ENCODE measurements at places on chromosomes 7 and 10.

DNA sequence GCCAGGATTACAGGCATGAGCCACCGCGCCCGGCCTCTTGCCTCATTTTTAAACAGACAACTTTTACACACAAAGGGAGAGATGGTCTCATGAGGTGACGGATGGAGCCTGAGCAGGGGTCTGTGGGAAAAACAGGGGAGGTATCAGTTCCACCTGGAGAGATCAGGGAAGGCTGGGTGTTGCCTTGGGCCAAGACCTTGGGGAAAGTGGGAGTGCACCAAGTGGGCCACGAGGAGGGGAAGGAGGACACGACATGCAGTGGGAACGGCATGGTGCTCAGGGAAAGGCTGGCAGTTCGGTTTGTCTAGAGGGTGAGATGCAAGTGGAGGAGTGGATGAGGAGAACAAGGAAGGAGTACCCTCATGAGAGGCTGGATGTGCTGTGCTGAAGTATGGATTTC is 8.9 kb upstream of the ZNF777 start:
- no peak for DNase-seq

DNA sequence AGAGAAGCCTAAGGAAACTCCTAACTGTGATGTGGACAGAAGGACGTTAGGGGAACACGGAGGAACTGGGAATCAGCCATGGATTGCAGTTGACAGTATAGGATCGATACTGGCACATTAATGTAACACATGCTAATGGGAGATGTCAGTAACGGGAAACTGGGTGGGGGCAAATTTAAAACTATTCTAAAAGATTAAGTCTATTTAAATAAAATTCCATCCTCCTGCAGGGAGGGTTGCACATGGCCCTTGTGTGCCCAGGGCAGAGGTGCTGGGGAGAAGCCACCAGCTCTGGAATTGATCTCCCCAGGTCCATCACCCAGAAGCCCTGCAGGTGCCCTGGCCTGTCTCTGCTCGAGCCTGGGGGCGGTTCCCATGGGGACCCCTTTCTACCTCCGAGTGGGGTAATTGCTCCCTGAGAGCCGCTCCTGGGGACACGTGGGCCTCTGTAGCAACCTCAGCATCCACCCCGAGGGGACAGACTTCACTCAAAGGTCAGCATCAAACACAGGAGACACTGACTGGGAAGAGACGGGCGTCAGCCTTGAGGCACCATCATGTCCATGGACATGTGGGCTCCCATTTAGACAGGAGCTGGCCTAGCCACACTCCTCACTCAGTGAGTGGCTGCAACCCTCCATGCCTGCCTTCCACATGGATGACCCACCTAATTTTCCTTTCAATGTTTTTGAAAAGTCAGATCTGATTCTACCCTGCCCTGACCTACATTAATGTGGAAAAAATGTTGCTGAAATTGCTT is 21.1 kb downstream of the SCART1 start:
- no peak for DNase-seq

DNA sequence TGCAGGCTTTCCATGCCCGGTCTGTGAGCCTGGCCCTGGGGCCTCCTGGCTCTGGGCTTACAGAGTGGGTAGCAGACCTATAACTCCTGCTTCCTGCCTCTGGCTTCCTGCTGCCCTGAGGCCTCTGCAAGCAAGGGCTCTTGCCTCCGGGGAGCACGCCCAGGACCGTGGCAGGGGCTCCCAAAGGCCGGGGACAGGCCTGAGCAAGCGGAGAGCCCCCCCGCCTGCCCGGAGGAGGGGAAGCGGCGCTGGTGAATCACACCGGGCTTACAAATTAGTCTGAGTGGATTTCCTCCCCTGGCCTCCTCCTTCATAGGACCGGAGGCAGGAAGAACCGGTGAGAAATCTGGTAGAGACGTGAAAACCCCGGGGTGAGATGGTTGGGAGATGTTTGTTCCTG is 1.5 kb upstream of the MYL10 start:
- no peak for DNase-seq

DNA sequence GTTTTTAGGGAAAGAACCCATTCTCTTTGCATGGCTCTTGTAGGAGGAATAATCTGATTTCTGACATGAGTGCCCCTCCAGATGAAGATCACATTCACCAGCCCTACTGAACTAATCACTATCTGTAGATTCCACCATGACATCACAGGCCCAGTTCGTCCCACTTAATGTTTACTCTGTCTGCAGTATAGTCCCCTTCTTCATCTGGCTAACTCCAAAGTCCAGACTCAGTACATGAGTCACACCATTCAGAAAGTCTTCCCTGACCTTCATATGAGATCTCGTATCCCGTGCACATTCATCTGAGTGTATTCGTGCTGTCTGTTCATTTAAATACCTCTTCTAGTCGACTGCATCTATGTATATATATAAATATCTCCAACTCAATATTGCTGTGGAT is 366.5 kb upstream of the AKR1E2 start:
- no peak for DNase-seq

DNA sequence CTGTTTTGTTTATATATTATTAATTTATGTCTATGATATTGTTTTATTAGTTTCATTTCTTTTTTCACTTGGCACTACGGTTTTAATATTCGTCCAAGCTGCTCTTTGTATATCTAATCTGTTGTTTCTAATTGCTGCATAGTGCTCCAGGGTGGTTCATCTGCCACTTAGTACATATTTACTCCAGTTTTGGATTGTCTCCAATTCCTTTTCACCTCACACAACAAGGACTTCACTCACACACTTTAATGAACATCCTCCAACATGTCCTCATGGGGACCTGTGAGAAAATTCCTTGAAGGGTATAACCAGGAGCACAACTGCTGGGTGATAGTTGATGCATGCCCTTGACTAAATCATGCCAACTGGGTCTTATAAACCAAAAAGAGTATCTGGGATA is 14.1 kb upstream of the NOC3L start:
- DNase-seq = no peak

GRCh38 chr10:12255048-12255447 is 59.1 kb downstream of the CDC123 start:
- DNase-seq = no peak

DNA sequence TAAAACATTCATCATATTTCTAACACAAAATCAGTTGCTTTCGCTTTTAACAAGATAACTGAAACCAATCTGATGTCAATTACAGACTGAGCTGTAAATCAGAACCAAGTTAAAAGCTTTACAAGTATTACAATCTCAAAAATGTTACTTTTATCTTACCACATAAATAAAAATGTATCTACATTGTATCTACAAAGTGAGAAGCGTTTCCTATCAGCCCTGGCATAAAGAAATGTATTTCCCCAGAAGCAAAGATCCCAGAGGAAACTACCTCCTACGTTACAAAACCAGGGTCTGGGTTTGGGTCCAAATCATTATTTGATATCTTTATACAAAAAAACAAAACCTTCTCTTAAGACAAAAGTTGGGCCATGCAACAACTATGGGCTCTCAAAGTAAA is 2.6 kb downstream of the SMURF1 start:
- no peak for DNase-seq

DNA sequence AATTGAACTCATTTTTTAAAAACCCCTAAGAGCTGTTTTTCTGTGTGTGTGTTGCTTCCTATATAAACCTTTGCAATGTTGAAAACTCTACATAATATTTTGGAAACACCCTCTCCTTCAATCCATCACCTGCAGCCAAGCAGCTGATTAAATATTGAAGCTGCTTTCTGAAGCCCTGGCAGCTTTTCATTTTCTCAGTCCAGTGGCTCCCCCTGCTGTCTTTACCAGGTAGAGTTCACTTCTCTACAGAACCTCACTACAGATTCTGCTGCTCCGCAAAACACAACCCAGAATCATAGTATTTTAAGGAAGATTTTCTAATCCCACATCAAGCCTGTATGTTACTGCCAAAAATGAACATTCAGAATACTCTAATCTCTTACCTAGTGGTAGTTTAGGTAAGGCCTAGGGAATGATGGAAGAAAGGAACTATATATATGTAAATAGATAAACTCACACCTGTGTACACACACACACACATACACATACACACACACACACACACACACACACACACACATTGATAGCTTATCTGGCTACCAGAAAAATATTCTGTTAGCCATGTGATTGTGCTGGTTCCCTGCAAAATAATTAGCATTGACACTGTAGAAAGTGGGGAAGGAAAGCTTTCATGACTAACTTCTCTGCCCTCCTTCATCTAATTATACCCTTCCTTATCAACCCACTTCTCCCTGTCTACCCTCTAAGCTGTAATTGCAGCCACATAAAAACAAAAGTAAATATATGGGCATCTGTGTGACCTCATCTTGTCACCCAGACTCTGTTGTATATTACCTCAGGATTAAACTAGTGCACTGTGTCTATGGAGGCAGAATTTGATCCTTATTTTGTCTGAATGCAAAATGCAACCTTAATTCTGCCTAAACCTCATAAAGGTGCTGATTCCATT is 229.5 kb upstream of the FZD1 start:
- DNase-seq = no peak

GRCh38 chr7:150580638-150581394 is 13.6 kb downstream of the GIMAP4 start:
- DNase-seq = no peak

- no peak for DNase-seq
Measured at GRCh38 chr10:129418496-129419225, 48.4 kb upstream of the MGMT start.

DNA sequence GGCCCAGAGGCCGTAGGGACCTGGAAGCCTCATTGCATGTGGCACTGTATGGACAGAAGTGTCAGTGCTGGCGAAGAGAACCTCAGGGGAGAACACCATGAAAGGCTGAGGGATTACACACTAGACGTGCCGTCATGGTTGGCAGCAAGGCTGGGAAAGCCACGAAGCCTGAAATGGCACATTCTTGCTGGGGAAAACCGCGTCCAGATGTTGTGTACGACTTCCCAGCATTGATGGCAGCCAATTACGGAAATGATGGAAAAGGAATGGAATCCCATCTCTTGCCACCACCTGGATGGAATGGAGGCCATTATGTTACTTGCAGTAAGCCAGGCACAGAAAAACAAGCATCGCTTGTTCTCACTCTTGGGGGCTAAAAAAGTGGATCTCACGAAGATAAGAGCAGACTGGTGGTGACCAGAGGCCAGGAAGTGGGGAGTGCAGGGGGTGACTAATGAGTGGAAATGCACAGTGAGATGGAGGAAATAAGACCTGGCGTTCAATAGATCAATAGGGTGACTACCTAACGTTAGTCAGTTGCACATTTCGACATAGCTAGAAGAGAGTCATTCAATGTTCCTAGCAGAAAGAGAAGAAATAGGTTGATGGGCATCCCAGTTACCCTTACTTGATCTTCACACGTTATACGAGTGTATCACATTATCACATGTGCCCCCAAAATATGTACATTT is 14.6 kb upstream of the PWWP2B start:
- DNase-seq = no peak

DNA sequence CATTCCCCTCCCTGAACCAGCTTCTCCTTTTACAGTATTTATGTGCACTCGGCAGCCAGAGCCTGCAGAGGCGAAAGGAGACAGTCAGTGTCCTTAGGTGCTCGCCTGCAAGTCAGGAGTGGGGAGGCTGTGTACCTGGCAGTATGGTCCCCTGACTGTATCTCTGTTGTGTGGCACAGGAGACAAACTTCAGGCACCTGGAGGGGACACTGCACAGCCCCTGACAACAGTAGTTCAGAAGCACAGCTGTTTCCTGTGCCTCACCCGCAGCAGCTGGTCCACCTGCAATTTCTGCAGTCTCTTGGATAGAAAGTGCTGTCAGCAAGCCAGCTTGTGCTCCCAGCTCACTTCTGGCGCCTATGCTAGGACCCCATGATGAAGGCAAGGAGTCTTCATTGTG is 73.4 kb upstream of the LAMB4 start:
- DNase-seq = no peak

GRCh38 chr10:6726924-6727323 is 146.8 kb upstream of the PRKCQ start:
- DNase-seq = no peak

DNA sequence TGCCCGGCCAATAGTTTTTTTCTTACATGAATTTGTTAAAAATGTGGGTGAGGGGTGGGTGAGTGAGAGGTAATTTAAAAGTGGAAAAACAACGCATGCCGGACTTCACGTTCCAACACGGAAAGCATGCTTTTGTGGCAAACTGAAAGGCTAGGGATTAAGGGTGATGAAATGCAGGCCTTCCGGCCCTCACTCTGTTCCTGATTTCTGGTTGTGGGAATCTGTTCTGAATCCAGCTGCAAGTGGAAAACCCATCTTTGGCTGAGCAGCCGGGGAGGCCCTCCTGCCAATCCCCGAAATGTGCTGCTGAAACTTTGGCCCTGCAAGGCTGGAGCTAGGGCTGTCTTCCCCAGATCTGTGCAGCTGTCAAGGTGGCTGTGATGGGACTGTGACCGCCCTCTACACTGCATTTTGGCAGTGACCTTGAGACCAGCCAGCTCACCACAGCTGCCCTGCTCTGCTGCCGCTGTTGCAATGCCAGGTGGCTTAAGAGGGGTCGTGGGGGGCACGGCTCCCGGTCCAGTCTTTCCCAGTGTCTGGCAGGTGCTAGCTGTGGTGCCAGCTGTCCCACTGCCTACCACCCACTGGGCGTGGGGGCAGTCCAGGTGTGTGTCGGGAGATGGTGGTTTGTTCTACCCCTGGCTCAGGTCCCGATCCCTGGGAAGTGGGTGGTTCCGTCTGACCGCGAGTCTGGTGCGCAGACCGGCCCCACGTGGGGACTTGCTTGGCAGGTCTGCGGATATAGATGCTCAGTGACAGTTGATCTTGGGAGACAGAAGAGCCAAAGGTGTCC is 39.0 kb downstream of the TET1 start:
- DNase-seq = no peak

DNA sequence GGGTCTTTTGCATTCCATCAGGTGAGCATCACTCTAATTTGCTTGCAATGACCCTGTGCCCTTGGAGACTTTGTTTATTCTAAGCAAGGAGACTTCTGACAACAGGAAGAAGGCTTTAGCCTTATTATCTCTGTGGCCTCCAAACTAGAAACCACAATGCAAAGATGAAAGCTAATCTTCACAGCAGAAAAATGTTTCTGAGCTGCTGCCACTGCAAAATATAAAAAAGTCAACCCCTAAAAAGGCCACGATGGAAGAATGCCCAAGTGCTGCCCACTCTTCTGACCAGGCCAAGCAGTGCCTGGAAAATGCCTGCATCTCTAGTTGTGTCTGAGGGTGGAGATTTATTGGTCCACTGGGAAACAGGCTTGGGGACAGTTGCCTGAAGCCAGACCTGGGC is 299.9 kb downstream of the C7orf25 start:
- DNase-seq = no peak

DNA sequence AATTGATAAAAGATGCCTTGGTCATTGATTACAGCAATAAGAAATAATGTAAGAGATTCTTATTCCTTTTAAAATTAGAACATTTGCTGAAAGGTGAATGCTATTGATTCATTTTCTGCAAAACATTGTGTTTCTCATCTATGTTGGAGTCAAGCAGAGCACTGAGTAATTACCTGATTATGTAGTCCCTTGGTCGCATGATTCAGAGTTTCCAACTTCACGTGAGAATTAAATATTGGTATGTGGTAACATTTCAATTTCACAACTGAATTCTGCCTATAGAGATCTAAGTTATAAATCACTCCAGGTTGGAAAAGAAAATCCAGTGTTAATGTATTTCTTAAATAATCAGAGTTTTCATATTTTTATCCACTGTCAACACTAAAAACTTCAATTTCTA is 701.4 kb downstream of the PHTF2 start:
- DNase-seq = no peak
